Stimulated activated CD4-positive, alpha-beta T cell treated with anti-CD3 and anti-CD28 coated beads, Interleukin-15, amount 100 ng/mL, for 1 hour (primary cell): ENCODE measurements at places on chromosomes 2 and 18.

- no peak for DNase-seq
Observed at GRCh38 chr2:17518212-17519154, at the start of gene RAD51AP2. RAD51AP2 (minus strand) TSS chr2:17518440; CDS start chr2:17518415, 25 bp downstream.

DNA sequence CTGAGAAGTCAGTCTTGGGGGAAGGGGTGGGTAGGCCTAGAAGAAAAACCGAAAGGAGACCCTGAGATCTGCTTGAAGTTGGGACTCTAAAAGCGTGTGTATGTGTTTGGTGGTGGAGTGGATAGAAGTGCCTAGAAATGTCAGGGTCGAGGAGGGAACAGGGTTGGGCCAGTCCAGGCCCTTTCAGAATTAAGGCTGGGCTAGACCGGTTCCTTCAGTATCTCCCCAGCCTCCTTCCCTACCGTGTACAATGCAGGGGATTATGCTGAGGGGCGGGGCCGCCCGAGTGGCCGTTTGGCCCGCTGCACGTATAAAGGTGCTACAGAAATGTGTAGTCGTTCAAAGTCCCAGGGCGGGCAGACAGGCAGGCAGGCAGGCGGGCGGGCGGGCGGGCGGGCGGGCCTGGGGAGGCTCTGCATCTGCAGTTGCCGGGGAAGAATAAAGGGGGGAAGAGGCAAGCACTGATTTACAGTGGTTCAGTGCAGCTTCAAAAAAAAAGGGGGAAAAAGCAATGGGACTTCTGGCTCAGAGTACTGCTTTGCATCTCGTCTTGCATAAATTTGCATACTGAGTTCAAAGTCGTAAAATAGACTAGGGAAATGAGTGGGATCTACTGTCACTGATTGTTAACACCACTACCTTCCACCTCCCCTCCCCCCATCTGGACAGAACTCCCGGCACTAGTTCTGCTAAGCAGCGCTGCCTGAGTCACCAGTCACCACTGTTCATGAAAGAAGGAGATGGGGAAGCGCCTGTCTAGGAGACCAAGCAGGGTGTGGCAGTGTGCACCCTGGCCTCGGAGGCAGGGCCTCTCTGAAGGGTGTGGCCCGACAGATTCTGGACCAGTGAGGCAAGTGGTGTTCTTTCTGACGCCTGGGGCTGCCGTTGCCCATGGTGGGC lies 3.6 kb downstream of the IGFBP2 start:
- no peak for DNase-seq

DNA sequence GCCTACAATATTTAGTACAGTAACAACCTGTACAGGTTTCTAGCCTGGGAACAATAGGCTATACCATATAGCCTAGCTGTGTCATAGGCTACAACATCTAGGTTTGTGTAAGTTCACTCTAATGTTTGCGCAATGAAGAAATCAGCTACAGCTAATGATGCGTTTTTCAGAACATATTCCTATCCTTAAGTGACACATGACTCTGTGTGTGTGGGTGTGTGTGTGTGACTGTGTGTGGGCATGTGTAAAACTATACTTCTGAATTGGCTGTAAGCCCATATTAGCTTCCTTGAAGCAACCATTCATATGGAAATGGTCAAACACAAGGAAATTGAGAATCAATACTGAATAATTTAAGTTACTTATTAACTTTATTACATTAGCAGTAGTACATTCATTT lies 120.8 kb upstream of the SULT1C3 start:
- no peak for DNase-seq

DNA sequence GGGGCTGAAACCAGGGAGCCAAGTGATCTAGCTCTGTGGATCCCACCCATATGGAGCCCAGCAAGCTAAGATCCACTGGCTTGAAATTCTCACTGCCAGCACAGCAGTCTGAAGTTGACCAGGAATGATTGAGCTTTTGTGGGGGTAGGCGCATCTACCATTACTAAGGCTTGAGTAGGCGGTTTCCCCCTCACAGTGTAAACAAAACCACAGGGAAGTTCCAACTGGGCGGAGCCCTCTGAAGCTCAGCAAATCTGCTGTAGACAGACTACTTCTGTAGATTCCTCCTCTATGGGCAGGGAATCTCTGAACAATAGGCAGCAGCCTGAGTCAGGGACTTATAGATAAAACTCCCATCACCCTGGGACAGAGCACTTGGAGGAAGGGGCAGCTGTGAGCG lies 96.7 kb downstream of the CCDC148 start:
- no peak for DNase-seq

DNA sequence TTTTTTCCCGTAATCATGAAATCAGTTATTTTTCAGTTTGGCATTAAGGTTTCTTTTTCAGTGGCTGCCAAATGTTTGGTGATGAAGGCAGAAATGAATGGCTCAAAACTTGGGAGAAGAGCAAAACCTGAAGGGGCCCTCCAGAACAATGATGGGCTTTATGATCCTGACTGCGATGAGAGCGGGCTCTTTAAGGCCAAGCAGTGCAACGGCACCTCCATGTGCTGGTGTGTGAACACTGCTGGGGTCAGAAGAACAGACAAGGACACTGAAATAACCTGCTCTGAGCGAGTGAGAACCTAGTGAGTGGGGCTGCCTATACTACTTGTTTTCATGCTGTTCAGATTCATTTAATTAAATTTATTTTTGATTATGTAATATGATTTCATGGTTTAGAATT lies 29.2 kb upstream of the MSH2 start:
- DNase-seq: no peak

- DNase-seq: no peak
Observed at GRCh38 chr18:35060122-35060815, 19.1 kb downstream of the MAPRE2 start.

- DNase-seq: no peak
Observed at GRCh38 chr2:105496271-105496670, 97.4 kb upstream of the FHL2 start.

DNA sequence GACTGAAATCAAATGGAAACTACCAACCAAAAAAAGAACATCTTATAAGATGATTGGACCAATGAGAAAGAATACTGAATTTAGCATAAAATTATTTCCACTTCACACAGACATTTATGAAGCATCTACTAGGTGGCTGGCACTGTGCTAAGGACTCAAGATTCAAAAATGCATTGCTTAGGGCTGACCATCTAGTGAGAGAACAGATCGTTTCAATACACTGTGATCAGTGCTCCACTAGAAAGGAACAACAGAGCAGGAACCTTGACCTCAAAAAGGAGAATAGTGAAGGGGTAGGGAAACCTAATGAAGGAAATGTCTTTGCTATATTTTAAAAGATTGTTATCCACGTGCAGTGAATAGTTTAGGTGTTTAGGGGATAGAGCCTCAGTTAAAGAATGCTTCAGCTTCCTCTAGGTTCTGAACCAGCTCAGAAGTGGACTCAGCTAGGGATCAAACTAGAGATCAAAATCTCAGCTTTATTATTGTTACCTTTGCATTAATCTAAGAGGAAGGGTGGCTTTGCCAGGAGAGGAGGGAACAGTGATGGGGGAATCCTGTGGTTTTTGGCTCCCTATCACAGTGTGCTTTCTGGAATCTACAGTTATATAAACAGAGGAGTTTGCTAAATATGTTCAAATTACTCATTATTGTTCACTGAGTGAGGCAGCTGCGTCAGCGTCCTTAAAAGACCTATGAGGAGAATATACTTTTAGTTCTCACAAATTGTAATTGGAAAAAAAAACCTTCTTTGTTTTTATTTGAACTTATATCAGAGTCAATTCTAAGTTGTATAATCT lies 16.2 kb upstream of the BBS5 start:
- no peak for DNase-seq

DNA sequence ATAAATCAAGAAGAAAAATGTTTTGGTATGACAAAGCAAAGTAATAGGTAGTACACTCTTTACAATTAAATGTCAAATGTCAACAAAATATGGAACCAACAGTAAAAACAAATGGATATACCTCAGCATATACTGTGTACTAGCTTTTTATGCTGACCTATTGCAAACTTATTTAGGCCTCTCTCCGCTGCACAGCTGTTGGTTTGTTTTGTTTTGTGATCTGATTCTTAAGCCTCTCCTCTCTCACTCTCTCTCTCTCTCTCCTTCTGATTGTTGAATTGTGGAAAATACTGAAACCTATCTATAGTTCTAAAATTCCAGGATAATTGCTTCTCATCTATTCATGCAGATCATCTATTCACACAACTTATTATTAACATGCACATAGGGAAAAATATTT lies 154.9 kb upstream of the ARHGAP28 start:
- DNase-seq: no peak

DNA sequence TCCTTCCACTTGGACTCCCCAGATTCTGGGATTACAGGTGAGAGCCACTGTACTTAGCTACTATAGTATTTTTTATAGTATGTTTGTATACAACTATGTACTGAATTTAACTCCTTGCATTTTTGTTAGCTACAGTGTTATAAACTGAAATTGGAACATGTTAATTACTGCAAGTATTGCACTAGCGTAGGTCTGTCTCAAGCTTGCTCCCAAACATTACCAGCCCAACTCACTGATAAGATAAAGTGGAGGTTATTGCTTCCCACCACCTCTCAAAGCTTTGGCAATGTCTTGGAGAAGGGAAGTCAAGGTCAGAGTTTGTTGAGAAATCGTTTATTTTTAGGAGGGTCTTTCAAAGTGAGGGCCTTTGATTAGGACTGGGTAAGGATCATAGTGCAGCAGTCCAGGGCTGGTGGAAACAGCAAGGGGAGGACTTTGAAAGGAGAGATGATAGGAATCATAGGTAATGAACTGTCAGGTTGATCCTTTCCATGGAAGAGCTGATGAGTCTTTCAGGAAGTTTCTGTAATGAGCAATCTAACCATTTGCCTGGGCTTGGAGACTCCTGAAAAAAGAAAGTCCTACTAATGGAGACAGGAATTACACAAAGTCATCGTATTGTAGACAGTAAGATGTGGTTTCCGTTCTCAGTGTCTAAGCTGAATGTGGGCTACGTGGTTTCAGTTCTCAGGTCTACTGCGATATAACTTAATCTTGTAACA lies 257.1 kb downstream of the MYO3B start:
- no peak for DNase-seq

DNA sequence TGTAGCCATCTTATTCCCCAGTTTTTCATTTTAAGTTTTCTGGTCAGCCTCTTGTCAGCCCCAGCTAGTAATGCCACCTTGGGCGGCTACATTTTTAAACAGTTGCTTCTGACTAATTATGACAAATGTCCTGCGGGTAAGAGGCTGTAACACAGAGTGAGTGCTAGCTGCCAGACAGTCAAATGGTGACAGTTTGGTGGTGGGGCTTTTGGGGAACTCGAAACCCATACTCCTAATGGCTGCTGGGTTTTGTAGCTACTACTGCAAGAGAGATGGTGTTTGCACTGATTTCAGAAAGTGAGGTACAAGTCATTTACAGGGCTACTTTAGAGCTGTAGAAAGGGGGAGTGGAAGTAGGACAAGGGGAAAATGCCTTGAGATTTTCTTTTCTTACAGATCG lies 48.2 kb downstream of the ZCCHC2 start:
- no peak for DNase-seq

DNA sequence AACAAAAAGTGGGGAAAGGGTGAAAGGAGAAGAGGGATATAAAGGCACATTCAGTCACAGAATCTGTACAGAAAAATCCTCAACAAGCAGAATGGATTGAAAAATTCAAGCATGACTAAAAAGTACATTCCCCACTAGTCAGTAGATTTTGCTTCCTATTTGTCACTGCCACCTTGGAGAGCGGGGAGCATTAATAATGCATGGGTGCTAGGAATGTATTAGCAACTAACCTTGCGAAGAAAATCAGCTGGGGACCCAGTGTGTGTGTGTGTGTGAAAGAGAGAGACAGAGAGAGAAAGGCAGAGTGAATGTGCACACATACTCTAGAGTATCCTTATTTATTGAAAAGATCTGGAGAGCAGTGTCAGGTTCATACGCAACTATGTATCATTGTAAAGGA lies 968.7 kb upstream of the ZEB2 start:
- DNase-seq: no peak

GRCh38 chr2:63818271-63818670 lies 23.4 kb upstream of the UGP2 start:
- DNase-seq: no peak

DNA sequence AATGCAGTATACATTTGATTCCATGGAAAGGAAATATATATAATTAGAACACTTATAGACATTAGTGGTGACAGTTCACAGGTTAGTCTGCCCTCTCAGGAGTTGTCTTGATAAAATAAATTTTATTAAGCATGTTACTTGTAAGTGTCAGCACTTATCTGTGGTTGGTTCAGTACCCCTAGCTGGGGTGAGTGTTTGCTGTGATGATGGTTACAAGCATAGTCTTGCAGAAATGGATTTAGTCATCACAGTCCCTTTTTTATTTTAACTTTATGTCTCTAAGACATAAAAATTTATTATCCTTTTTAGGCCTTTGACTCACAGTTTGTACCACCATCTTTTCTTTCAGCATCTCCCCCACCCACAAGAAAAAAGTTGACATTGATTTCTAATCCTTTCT lies 52.1 kb downstream of the NCK2 start:
- DNase-seq: no peak

- no peak for DNase-seq
Observed at GRCh38 chr2:1750933-1751766, 6.8 kb upstream of the PXDN start.

DNA sequence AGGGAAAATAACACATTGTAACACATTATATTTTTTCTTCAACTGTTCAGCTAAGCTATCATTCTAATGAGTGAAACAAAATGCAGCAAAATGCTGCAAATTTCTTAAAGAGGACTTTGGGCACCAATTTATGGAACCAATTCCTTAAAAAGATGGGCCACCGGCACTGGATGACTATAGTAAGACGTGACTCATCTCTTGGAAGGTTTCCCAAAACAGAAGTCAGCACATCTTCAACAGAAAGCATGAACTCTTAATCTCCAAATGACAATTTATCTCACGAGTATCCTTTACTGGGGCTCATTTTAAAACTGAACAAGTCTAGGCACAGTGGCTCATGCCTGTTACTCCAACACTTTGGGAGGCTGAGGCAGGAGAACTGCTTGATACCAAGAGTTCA lies 213.4 kb downstream of the CDH20 start:
- DNase-seq: no peak

- no peak for DNase-seq
Observed at GRCh38 chr2:136384531-136385303, 266.8 kb upstream of the CXCR4 start.

DNA sequence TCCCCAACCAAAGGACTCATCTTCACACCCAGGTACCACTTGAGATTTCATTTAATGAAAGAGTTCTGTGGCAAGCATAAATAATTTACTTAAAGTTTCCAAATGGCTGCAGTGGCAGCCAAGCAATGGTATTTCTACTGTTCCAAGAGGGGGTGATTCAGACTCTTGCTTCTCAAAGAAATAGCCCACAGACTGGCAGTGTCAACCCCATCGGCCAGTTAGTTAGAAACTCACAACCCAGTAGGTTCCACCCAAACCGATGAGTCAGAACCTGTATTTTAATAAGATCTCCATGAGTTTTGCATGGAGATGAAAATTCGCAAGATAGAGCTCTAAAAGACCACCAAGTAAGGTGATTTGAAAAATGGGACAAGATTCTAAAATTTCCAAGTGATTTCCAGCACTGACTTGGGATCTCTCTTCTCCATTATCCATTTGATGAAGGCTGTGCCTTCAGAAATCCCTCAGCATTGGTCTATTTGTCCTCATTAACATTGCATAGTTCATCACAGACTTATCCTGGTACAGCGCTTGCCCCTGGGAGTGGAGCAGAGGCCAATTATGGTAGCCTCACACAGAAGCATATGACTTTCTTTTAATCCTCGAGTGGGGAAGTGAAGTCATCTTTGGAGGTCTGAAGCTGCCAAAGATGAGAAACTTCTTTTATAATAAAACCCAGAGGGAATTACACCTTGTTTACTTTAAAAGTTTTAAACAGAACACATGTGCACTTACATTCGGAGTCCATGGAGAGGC lies 361.4 kb upstream of the ID2 start:
- no peak for DNase-seq

- DNase-seq: no peak
Observed at GRCh38 chr2:8847400-8847799, 10.0 kb upstream of the KIDINS220 start.

GRCh38 chr2:43469713-43470112 lies 126.1 kb downstream of the THADA start:
- no peak for DNase-seq
